Activated T-cell treated with anti-CD3 and anti-CD28 coated beads, Interleukin-2, amount 50 U/mL, for 72 hours (primary cell): ENCODE measurements at places on chromosomes 4 and X. TPM values are rescaled to one million over a fixed set of nuclear protein-coding genes. Genes with fewer than 3 reads are reported as not detected.

Gene GPR173
- 0.31 TPM for total RNA-seq

Gene VEGFC
- total RNA-seq = not detected

Gene CT47C1
- not detected for total RNA-seq

Gene TCEAL5
- not detected for total RNA-seq

Gene AKAP4
- total RNA-seq = not detected

- no peak overlapping the region for H3K27ac ChIP-seq
- H3K4me1 ChIP-seq = peaks cover 51% of the 10 kb centered on the region
- H3K4me3 ChIP-seq = no peak overlapping the region
- no peaks in the 10 kb centered on the region for H3K36me3 ChIP-seq
- H3K27me3 ChIP-seq = no peaks in the 10 kb centered on the region
- DNase-seq = no peak
Measured at GRCh38 chr4:98638661-98639060, 19.8 kb downstream of the TSPAN5 start.

GRCh38 chr4:77963004-77963403, 94.1 kb upstream of the FRAS1 start:
- no peaks in the 10 kb centered on the region for H3K36me3 ChIP-seq
- H3K4me3 ChIP-seq = no peak overlapping the region
- H3K27me3 ChIP-seq = no peaks in the 10 kb centered on the region
- no peaks in the 10 kb centered on the region for H3K4me1 ChIP-seq
- no peak for DNase-seq

DNA sequence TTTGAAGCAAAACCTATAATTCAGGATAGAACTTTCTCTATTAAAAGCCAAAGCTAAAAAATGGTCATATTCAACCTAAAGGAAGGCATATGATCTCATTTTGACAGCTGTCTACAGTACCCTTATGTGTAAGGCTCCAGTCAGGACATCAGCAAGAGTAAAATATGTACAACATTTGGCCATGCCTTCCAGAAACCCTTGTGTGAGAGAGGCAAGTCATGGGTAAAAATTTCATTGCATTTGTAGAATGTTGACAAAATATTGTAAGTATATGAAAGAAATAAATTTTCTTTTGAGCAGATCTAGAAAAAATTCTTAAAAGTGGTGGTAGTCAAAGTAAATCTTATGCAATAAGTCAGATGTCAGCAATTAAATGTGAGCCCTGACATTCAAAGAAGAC, 132.3 kb downstream of the SLC39A8 start:
- peaks cover 6% of the 10 kb centered on the region for H3K27me3 ChIP-seq
- no peaks in the 10 kb centered on the region for H3K4me1 ChIP-seq
- H3K4me3 ChIP-seq = no peak overlapping the region
- H3K27ac ChIP-seq = no peak overlapping the region
- DNase-seq = no peak

DNA sequence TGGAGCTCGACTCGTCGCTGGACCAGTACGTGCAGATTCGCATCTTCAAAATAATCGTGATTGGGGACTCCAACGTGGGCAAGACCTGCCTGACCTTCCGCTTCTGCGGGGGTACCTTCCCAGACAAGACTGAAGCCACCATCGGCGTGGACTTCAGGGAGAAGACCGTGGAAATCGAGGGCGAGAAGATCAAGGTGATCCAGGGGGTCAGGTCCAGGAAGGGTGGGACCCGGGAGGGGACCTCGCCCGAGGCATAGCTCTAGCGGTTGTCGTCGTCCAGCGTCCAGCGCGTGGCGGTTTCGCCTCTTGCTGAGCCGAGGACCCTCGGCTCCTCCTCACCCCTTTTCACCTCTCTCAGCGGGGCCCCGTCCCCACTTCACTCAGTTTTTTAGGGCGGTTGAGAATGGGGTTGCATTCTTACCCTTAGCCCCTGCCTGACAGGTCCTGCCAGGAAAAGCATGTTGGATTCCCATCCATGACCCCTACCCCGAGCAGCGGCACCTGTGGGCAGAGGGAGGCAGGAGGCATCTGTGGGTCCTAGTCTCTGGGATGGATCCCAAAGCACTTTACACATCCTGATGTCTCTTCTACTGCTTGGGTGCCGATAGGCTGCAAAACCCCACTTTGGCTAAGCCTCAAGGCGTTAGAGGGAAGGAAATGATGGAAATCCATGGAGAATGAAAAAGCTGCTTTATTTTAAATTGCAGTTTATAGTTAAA, 524 bp downstream of the RAB33A start:
- peaks cover 9% of the 10 kb centered on the region for H3K27me3 ChIP-seq
- H3K27ac ChIP-seq = peak overlapping the region; percentile 99
- peaks cover 4% of the 10 kb centered on the region for H3K36me3 ChIP-seq

- peaks cover 40% of the 10 kb centered on the region for H3K4me1 ChIP-seq
- DNase-seq = no peak
- H3K27ac ChIP-seq = no peak overlapping the region
- no peak overlapping the region for H3K4me3 ChIP-seq
- no peaks in the 10 kb centered on the region for H3K27me3 ChIP-seq
Measured at GRCh38 chrX:10103023-10103422, 53.8 kb upstream of the CLCN4 start.

DNA sequence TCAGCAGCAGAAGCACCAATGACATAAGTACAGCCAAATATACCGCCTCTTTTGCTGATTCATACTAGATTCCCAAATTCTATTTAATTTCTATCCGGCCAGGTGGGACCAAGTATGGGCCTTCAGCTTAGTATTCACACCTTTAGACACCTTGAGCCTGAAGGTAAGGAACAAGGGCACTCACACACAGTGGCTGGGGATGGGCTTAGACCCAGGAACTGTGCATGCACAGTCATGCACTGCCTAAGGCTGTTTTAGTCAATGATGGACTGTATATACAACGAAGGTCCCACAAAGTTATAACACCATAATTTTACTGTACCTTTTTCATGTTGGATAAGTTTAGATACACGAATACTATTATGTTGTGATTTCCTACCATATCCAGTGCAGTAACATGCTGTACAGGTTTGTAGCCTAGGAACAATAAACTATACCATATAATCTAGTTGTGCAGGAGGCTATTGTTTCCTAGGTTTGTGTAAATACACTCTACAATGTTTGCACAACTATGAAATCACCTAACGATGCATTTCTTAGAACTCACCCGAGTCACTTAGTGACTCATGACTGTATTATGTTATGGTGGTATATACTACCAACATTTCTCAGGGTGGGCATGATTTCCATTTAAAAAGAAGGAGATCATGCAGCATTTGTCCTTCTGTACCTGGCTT, 9.7 kb upstream of the CLNK start:
- no peaks in the 10 kb centered on the region for H3K27me3 ChIP-seq
- DNase-seq = no peak
- H3K27ac ChIP-seq = no peak overlapping the region
- H3K4me3 ChIP-seq = no peak overlapping the region

DNA sequence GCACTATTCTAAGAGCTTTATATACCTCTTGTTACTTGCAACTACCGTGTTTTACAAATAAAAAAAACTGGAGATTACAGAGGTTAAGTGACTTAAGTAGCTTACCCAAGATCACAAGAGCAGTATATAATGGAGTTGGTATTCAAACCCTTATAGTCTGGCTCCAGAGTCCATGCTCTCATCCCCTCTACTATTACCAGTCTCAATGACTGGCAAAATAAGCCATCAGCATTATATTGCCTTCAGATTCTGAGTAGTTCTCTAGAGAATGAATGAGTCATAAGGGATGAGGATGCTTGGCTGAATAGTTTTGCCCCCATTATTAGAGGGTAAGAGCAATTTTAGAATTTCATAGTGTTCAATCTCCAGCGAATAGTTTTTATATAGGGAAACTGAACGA, 170.1 kb upstream of the ATOH1 start:
- no peak overlapping the region for H3K4me3 ChIP-seq
- DNase-seq = no peak
- no peaks in the 10 kb centered on the region for H3K27me3 ChIP-seq
- H3K27ac ChIP-seq = no peak overlapping the region
- no peaks in the 10 kb centered on the region for H3K36me3 ChIP-seq
- no peaks in the 10 kb centered on the region for H3K4me1 ChIP-seq

GRCh38 chr4:58451707-58452106, 1341.5 kb upstream of the IGFBP7 start:
- no peak overlapping the region for H3K27ac ChIP-seq
- no peaks in the 10 kb centered on the region for H3K27me3 ChIP-seq

GRCh38 chr4:156021298-156021697, 67.6 kb upstream of the CTSO start:
- no peak overlapping the region for H3K27ac ChIP-seq
- no peaks in the 10 kb centered on the region for H3K27me3 ChIP-seq
- H3K36me3 ChIP-seq = no peaks in the 10 kb centered on the region
- no peak overlapping the region for H3K4me3 ChIP-seq

DNA sequence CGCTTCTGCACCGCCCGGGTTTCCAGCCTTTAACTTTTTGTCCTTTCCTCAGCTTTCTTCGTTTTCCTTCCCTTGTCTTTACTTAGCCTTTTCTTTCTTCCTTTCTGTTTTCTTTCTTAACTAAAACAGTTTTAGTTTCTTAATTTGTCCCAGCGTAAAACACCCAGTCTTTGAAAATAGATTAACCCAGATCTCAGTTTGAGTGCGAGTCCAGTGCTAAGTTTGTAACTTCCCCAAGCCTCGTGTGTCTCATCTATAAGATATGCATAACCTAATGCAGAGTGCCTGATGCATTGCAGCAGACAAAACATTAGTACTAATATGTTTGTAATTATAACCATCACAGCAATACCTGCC, 460 bp upstream of the GEMIN8 start:
- H3K4me1 ChIP-seq = peaks cover 36% of the 10 kb centered on the region
- peaks cover 2% of the 10 kb centered on the region for H3K36me3 ChIP-seq
- H3K27me3 ChIP-seq = peaks cover 17% of the 10 kb centered on the region

DNA sequence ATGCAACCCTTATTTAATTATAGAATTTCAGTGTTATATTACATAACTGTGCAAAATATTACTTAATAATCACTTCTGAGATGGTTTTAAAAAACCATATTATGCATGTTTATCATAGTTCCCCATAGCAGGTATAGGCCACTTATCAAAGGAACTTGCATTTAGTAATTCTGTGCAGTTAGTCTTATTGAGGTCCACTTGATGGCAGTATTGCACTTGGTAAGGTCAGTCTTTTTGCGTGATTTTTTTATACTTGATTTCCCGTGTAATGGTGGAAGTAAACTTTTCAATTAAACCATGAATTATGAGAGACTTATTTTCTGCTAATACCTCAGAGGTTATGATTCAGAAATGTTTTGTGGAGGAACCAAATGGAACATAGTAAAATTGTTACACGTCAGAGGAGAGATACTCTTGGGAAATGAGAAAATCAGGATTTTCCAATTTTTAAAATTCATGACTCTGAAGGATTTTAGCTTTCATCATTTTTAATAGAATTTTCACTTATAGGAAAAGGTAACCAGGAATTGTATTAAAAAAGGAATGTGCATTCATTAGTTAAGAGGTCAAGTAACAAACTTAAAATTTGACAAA, 230.0 kb downstream of the CCSER1 start:
- DNase-seq = no peak
- no peaks in the 10 kb centered on the region for H3K27me3 ChIP-seq
- H3K4me1 ChIP-seq = no peaks in the 10 kb centered on the region
- no peaks in the 10 kb centered on the region for H3K36me3 ChIP-seq
- H3K4me3 ChIP-seq = no peak overlapping the region

DNA sequence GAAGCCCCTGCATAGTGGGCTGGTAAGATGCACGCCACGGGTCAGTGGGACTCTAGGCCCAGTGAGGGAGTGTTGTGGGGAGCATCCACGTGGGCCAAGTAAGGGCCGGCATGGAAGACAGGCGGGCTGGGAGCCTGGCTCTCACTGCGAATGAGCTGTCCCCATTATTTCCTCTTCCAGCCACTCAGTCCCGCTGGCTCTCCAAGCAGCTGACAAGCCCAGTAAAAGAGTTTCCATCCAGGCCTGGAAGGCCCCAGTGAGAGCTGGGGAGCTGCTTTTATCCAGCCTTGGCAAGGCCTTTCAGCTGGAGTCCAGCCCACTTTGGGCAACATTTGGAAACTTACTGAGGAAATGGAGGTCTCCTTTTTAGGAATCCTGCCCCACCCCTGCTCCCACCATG, 24.9 kb downstream of the APLN start:
- no peak overlapping the region for H3K27ac ChIP-seq
- no peak for DNase-seq
- H3K36me3 ChIP-seq = no peaks in the 10 kb centered on the region
- H3K4me1 ChIP-seq = no peaks in the 10 kb centered on the region
- no peak overlapping the region for H3K4me3 ChIP-seq

DNA sequence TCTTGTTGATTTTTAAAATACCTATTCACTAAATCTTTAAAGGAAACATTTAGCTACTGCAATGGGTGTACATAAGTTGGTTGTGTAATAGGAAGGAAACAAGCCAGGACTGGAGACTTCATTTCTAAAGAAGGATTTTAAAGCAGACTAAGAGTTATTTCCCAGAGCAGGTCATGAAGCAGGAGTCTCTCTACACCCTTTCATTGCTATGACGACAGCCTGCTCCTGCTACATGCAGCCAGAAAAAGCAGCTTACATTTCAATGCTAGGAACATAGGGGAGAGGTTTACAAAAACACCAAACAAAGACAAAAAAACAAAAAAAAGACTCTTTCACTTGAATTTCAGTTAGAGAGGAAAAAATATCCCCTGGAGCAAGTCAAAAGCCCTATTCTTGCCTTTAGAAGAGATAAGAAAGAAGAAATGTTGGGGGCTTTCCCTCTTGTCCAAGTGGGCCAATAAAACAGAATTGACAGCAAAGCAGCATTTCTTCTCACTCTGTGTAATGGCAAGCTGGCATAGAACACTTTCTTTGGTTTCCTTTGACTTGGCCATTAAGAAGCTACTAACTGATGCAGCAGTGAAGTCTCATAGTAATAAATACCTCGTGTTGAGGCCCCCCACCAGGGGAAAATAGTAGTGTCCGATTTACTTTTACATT, 3.4 kb downstream of the SPARCL1 start:
- no peak overlapping the region for H3K27ac ChIP-seq
- no peaks in the 10 kb centered on the region for H3K27me3 ChIP-seq
- no peaks in the 10 kb centered on the region for H3K36me3 ChIP-seq
- no peak for DNase-seq
- no peaks in the 10 kb centered on the region for H3K4me1 ChIP-seq

GRCh38 chr4:40722576-40723161, 27.1 kb upstream of the NSUN7 start:
- H3K27me3 ChIP-seq = peaks cover 13% of the 10 kb centered on the region
- H3K4me3 ChIP-seq = no peak overlapping the region
- H3K27ac ChIP-seq = no peak overlapping the region
- H3K36me3 ChIP-seq = no peaks in the 10 kb centered on the region
- peak; percentile 23 for DNase-seq
- peaks cover 15% of the 10 kb centered on the region for H3K4me1 ChIP-seq

GRCh38 chr4:179678093-179678814, 2236.0 kb upstream of the AGA start:
- no peak overlapping the region for H3K4me3 ChIP-seq
- no peaks in the 10 kb centered on the region for H3K4me1 ChIP-seq
- H3K36me3 ChIP-seq = peaks cover 3% of the 10 kb centered on the region
- no peaks in the 10 kb centered on the region for H3K27me3 ChIP-seq
- DNase-seq = no peak
